ENCODE measurements at places on chromosomes 16 and 17.

- DNase-seq, result no peak
These were observed 18.9 kb upstream of the PDK2 start for GRCh38 chr17:50076221-50076590.

- DNase-seq, result no peak
These were observed 146.8 kb upstream of the GSE1 start for GRCh38 chr16:85466304-85466700.

GRCh38 chr17:74512624-74513091 lies 18.6 kb downstream of the CD300LB start:
- no peak for DNase-seq

DNA sequence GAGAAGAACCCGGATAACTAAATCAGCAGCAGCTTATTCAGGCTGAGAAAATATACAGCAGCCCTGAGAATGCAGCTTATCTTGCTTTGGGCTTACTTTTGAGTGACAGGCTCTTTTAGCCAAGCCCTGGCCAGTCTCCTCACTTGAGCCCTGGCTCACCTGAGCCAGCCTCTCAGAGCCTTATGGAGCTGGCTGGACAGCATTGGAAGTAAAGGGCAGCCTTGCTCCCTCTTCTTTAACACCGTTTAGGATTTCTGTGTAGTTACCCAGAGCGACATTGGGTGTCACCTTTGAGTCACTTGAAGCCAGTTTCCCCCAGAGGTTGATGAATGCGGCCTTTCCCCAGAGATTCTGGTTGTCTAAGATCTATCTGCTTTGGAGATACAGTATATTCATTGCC lies 7.7 kb upstream of the NPIPB2 start:
- peak; percentile 80 for DNase-seq

DNA sequence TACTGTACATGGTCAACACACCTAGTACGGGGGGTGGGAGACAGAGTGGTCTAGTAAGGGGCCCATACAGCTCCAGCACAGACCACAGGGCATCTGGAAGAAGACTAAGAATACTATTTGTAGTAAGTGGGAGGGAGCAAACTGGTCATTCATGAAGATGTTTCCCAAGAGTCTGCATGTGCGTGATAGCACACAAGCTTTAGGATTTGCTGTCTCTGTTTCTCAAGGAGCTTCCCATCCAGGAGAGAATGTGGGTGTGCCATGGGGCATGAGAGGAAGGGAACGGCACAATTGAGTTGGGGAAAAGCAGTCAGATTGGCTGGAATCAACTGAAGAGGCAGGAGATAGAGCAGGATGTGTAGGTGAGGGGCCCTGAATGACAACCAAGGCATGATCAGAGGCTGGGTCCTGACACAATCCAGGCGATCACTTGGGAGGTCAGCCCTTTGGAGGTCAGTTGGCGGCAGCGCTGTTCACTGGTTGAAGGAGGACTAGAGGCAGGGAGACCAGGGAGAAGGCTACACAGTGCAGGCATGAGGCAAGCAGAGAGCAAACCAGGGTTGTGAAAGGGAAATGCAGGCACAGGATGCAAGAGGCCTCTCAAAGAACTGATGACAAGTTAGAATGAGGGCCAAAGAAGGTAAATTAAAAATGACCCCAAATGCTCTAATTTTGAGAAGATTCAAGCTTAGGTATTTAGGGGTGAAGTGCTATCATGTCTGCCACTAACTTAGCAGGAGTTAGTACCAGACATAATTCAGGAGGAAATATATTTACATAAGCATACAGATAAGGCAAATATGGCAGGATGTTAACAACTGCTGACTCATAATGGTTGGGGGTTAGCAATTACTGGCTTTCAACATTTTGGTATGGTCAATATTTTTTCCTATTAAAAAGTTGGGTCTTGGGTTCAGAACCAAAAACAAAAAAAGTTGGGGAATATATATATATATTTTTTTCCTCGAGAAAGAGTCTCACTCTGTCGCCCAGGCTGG lies 10.3 kb downstream of the UBE2O start:
- DNase-seq, result no peak

GRCh38 chr17:75367312-75367711 lies 38.2 kb downstream of the GRB2 start:
- DNase-seq, result no peak

Data from NAMALWA (cell line).